ENCODE measurements at places on chromosomes 3 and 15.

- no peak for DNase-seq
Observed at GRCh38 chr3:105715372-105715771, 153.4 kb downstream of the CBLB start.

DNA sequence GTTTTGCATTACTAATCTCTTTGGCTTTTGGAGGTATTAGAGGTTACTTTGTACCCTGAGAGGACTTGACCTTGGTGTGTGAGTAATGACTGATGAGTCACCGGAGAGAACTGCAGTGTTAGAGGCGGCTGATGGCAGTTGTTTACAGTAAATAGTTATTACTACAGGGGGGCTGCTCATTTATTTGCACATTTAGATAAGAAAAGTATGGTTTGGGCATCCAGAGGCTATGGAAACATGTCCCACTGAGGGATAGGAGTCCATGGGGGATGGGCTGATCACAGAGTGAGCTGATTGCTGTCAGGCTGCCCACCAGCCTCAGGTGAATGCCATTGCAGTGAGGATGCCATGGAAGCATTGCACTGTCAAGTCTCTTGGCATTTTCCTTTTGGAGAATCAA lies 17.3 kb upstream of the STAC start:
- no peak for DNase-seq

GRCh38 chr15:50234764-50235163 lies 30.8 kb downstream of the HDC start:
- no peak for DNase-seq

DNA sequence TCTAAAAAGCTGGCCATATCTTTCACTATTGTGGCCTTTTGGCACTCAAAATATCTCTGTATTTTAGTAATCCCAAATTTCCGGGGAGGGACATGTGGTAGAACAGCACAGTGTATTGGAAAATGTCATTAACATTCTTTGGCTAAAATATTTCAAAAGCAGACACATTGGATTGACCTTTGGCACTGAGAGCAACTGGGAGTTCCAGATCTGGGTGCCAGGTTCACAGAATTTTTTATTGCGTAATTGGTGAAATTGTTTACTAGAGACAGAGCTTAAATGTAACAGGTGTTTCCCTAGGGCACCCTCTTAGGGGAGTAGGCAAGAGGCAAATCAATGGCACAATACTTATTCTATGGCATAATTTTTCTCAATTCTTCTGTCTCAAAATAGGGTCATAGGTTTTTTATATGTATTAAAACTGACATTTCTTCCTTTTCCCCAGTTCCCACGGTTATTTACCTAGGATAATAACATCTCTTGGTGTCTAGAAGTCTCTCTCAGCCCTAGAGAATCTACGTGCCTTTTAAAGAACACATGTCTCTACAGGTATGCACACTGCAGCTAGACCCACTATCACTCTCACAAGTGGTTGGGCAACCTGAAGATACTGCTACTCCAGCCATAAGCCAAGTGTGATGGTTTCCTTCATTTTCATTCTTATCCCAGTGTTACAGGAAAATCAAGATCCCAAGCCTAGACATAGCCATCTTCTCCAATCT lies 10.6 kb downstream of the RBMS3 start:
- no peak for DNase-seq

GRCh38 chr15:38714309-38715072 lies 149.9 kb upstream of the RASGRP1 start:
- DNase-seq, result no peak

- DNase-seq, result no peak
Observed at GRCh38 chr3:158520433-158520832, 50.6 kb upstream of the MLF1 start.

GRCh38 chr15:53038655-53038941 lies 248.5 kb upstream of the ONECUT1 start:
- no peak for DNase-seq

DNA sequence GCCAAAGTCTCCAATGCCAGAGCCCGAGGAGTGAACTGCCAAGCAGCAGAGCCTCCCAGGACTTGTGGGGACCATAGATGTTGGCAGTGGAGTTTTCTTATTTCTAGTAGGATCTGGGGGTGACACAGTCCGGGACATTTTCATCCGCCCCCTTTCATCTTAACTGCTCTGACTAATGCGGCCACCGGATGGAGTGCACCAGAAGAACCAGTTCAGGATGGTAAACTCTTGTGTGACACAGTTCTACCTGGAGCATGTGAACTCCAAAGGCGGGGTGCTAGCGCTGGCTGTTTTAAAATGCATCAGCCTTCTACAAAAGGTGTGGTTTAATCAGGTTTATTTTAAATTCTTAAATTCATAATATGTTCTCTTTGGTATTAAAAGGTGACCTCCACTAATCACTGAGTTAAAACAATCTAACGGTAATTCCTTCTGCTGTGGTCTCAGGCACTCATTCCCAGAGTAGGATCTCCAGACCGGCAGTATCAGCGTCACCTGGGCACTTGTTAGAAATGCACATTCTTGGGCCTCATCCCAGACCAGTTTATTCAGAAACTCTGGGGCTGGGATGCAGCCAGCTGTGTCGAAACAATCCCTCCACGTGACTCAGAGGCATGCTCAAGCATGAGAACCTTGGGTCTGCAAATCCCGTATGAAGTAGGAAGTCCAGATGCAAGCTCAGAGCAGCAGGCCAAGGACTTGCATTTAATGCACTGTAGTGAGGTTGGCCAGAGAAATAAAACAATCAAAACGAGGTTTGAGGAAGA lies 105.5 kb downstream of the GABRB3 start:
- no peak for DNase-seq

- no peak for DNase-seq
Observed at GRCh38 chr15:99454941-99455788, 110.6 kb upstream of the MEF2A start.

DNA sequence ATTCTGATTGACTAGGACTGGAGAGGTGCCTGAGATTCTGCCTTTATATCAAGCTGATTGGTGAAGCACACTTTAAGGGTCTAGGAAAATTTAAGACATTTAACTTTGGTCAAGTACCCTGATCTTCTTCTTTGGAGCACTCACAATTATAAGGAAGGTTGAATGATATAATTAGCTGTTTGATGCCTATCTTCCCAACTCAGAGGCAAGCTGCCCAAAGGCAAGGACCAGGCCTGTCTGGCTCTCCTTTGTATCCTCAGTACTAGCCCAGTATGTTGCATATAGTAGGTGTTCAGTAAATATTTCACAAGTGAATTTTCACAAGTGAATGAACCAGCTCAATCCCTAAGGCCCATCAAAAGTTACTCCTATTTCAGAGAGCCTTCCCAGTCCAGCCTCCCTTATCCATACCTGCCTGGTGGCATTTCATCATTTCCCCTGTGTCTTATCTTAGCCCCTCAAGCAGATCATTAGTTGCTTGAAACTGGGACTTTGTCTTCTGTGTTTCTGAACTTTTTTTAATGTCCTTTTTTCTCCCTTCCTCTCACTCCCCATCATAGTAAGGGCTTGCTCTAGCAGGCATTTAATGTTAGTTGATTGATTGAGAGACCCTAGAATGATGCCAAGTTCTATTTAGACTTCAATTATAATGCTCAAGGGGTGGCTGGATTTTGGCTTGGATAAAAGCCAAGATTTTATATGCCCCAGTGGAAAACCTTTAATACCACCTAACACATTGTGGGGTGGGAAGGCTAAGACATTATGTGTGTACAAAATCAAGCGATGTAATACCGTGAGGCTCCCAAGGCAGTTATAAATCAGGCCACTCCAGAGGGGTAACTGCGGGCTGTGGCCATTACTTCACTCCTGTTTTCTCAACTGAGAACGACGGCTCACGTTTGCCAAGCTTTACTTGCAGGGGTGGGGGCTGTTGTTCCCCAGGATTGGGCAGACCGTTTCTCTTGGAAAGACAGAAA lies 43.2 kb upstream of the BOC start:
- no peak for DNase-seq

DNA sequence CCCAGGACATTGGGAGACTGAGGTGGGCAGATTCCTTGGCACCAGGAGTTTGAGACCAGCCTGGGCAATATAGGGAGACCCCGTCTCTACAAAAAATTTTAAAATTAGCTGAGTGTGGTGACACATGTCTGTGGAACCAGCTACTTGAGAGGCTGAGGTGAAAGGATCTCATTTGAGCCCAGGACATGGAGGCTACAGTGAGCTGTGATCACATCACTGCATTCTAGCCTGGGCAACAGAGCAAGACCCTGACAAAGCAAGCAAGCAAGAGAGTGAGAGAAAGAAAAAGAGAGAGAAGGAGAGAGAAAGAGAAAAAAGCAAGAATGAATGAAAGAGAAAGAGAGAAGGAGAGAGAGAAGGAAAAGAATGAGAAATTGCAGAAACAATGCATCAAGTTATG lies 52.1 kb upstream of the CSPG5 start:
- DNase-seq, result no peak

- no peak for DNase-seq
Observed at GRCh38 chr15:25329696-25330095, 109.1 kb downstream of the UBE3A start.

GRCh38 chr3:45075821-45076625 lies 49.9 kb downstream of the CLEC3B start:
- no peak for DNase-seq

DNA sequence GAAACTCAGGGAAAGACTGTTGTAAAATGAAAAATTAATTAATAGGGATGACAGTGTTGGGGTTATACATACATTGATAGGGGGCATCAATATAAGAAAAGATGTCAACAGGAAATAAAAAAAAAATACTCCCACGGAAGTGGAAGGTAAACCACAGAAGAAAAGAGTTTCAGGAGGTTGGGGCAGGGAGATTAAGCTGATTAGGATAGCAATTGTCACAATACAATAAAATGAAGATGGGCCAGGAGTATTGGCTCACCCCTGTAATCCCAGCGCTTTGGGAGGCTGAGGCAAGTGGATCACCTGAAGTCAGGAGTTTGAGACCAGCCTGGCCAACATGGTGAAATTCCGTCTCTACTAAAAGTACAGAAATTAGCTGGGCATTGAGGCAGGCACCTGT lies 536.1 kb downstream of the AGBL1 start:
- DNase-seq, result no peak

DNA sequence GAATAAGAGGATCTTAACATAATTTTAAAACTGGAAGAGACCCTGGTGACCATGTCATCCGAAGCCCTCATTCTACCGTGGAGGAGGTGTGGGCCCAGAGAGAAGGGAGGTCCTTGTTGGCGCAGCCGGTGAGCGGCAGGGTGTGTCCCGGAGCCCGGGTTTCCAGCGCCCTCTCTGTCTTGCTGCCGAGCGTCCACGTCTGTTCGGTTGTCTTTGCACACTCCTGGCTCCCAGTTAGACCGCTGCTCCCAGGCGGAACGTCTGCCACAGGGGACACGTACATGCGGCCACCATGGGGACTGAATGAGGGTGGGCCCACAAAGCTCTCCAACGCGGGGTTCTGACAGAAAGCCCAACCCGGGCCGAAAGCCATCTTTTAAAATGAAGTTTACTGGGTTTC lies 6.6 kb upstream of the MUC4 start:
- DNase-seq, result no peak

DNA sequence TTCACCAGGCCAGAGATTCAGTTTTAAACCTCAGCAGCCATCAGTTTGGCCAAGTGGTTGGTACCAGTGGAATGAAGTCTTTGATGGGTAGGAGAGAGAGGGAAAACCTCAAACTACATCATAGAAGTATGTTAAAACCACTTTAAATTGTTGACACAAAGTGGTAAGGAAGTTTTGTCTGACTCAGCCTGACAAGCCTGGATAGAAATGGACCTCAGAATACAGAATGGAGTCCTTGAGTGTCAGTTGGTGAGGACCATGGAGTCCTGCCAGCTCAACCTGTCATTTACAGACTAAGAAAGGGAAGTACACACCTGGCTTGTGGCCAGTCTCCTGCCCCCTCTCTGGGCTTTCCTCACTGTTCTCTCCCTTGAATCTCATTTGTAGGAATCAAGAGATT lies 12.1 kb downstream of the EAF1 start:
- DNase-seq, result no peak

- DNase-seq, result no peak
Observed at GRCh38 chr15:37133602-37134001, 33.3 kb upstream of the MEIS2 start.

GRCh38 chr3:37237252-37237651 lies 62.9 kb upstream of the LRRFIP2 start:
- DNase-seq, result no peak

GRCh38 chr3:61268644-61269043 lies 17.4 kb upstream of the FHIT start:
- DNase-seq, result no peak

GRCh38 chr3:45043728-45044299 lies 17.7 kb downstream of the CLEC3B start:
- DNase-seq, result no peak

DNA sequence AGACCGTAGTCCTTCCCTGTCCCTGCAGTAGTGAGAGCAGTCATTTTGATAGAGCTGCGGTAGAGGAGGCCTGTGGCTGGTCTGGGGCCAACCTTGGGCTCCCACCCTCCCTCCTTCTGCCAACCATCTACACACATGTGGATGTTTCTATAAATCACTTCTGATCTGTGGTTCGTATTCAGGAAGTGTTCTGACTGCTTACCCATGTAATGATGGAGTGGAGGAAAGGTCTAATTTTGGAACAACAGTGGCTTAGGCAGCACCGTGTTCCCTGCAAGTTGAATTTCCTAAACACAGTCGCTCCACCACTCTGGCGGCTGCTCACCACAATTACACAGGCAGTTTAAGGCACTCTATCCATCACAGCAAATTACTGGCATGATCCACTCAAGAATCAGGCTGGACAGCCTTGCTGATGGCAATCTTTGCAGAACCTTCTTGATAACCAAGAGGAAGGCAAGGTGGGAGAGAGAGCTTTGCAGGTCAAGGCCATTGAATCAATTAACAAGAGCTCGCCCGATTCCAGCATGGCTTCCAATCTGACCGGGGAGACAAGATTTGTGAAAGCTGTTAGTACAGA lies 104.7 kb upstream of the VEPH1 start:
- no peak for DNase-seq

- no peak for DNase-seq
Observed at GRCh38 chr15:70087708-70088352, 9.9 kb downstream of the TLE3 start.

- no peak for DNase-seq
Observed at GRCh38 chr3:70527026-70527425, 214.6 kb upstream of the MDFIC2 start.

DNA sequence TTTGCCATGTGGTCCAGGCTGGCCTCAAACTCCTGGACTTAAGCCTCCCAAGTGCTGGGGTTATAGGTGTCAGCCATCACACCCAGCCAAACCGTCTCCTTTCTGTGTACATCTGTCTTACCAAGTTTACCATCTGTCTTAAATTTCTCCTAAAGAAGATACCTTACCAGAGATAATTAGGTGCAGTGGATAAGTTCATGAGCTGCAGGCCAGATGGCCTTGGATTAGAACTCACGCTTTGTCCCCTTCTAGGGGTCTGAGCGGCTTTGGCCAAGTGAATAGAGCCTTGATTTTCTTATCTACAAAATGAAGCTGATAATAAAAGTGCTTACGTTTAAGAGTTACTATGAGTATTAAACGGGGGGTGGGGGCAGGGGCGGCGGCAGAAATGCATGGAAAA lies 103.9 kb downstream of the SUCLG2 start:
- no peak for DNase-seq

GRCh38 chr3:181728470-181729340 lies 17.0 kb downstream of the SOX2 start:
- no peak for DNase-seq

GRCh38 chr3:188516515-188516914 lies 362.6 kb downstream of the LPP start:
- DNase-seq, result peak; percentile 13

All from stimulated activated CD4-positive, alpha-beta T cell treated with anti-CD3 and anti-CD28 coated beads, TNF-alpha, amount 100 ng/mL, for 48 hours (primary cell).